ENCODE measurements at places on chromosomes 4 and X.

- DNase-seq, result no peak
Measured at GRCh38 chr4:109614015-109614414, 54.0 kb downstream of the MCUB start.

- no peak for DNase-seq
Measured at GRCh38 chr4:46016306-46016705, 107.5 kb downstream of the GABRG1 start.

DNA sequence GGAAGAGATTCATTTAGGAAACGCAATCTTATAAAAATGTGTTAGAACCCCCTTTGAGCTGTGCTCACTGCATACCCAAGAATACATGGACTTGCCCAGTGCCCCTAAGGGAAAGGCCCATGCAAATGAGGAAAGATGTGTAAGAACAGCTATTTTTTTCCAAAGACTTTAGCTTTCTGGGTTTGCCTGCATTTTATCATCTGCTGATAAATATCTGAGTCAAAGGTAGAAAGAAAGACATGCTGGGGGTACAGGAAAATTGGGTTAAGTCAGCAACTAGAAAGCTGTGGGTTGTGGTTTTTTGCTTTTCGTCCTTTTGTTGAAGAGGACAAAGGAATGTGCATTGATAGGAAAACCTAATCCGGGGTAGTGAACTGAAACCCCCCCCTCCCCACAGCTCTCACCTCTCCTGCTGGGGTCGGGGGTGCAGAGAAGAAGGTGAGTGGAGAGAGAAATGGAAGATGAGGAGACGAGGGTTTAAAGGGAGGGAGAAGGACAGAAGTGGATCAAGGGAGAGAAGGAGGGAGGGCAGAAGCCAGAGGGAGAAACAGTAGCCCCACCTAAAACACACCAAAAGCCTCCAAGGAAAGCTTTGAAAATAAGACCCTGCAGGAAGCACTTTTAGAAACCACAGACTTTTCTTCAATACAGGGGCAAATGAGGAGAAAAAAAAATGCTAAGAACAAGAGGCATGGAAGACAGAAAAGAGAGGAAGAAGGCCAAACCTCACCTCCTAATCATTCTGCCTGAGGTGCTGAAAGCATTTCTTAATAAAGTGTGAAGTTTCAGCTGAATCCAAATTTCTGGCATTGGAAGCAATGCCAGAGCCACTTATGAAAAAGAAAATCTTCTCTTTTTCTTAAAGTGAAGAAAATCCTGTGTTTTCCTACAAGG lies 49.3 kb downstream of the KDR start:
- no peak for DNase-seq

- DNase-seq, result no peak
Measured at GRCh38 chr4:188387179-188387791, 248.0 kb downstream of the TRIML1 start.

GRCh38 chr4:77358315-77358928 lies 201.4 kb downstream of the CCNG2 start:
- no peak for DNase-seq

DNA sequence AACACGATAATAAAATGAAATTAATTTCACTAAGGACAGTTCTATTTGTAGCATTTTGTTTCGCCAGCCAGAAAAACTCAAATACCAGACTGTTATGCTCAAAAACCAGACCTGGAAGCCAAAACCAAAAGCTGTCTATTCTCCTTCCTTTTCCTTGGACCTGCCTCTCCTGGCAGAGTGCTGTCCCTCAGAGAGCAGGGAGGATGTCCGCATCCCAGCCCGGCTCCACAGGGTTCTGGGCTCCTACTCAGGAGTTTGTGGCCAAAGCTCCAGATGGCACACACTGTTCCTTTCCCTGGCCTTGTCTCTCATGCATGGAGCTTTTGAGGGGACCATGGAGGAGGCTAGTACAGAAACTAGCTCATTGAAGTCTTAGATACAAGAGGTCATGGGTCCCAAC lies 41.9 kb upstream of the C1QTNF7 start:
- DNase-seq, result no peak

DNA sequence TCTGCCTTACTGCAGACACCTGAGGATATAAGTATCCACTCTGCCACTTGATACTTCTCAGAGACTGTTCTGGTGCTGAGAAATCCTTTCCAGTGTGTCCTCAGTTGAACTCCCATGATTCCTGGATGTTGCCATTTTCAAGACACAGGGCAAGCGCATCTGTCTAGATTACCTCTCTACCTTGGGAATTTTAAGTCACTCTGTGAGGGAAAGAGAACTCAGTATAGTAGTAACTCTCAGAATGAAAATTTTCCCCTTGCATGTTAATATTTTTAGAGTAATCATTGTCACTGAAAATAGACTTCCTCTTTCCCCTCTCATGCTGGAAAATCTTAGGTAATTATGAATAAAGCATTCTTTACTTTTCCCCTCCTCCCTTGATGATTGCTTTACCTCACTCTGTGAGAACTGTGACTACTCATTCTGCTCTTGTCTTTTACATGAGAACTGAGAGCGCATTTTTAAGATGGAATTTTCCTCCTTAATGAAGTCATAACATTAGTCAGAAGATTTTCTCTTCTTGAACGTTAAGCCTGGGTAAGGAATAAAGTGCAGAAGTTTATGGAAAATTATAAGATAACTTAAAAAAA lies 45.0 kb downstream of the TET2 start:
- no peak for DNase-seq

GRCh38 chr4:55312489-55313101 lies 33.4 kb upstream of the SRD5A3 start:
- DNase-seq, result no peak

- DNase-seq, result no peak
Measured at GRCh38 chr4:55321707-55322264, 24.3 kb upstream of the SRD5A3 start.

DNA sequence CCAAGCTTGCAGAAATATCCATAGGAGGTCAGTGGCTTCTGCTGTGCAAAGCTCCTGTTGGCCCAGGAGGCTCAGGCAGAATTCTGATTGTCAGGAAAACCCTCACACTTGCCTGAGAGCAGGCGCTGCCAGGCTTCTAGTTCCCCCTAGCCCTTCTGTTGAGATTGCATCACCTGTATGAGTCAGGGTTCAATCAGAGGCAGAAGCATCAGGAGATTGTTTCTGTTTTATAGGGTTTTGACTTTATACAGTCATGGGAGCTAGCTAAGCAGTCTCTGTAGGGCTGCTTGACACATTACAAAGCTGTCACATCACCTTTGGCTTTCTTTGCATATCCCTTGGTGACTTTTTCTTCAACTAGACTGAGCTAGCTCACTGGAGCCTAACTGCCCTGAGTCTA lies 27.8 kb downstream of the DIPK2B start:
- DNase-seq, result no peak

DNA sequence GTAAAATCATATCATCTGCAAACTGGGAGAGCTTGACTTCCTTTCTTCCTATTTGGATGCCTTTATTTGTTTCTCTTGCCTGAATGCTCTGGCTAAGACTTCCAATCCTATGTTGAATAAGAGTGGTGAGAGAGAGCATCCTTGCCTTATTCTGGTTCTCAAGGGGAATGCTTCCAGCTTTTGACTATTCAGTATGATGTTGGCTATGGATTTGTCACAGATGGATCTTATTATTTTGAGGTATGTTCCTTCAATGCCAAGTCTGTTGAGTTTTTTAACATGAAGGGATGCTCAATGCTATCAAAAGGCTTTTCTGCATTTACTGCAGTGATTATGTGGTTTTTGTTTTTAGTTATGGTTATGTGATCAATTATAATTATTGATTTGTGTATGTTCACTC lies 2144.6 kb upstream of the TENM3 start:
- DNase-seq, result no peak

DNA sequence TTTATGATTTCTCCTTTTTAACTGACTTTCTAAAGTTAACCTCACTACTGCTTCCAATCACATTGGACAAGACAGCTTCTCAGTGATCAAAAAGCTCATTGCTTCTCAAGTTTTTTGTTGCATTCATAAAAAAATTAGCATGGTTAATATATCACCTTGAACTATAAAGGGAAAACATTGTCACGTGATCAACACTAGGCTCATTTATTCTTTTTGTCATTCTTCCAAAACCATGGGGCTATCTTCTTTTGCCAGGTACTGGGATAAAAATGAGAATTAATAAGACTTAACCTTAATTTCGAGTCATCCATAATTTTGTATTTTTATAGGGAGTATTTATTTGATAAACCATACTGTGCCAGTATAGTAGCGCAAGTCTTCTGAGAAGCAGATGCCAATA lies 1105.9 kb upstream of the TENM3 start:
- no peak for DNase-seq

DNA sequence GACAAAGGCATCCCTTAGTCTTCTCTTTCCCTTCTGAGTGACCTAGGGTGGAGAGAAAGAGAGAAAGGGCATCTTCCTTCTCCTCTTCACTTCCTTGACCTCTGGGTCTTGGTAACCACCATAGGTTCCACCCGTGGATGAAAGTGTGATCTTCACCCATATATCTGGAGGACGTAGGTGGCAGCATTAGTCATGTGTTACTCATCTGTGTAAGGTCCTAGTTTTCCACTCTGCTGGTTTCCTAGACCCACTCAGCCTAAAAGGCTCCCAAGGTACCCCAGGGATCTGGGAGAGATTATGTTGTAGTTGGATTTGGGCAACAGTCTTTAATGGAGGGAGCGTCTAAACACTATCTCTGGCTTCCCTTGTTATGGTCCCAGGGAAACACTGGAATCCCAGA lies 45.5 kb upstream of the RAB9B start:
- DNase-seq, result no peak

DNA sequence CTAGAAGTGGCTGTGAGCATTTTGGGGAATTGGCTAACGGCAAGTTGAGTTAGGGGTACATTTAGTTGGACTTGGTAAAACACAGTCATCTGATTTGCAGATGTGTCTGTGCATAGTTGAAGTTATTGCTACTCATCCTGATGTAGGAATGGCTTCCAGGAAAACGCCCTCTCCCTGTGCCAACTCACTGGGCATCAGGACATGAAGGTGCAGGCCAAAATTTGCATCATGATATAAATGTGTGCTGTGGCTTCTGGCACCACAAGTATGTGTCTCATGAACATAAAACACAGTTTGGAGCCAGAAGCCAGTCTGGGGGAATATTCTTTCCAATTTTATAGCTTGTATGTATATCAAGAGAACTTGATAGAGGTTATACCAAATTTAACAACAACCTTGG lies 54.2 kb upstream of the CBR4 start:
- no peak for DNase-seq

DNA sequence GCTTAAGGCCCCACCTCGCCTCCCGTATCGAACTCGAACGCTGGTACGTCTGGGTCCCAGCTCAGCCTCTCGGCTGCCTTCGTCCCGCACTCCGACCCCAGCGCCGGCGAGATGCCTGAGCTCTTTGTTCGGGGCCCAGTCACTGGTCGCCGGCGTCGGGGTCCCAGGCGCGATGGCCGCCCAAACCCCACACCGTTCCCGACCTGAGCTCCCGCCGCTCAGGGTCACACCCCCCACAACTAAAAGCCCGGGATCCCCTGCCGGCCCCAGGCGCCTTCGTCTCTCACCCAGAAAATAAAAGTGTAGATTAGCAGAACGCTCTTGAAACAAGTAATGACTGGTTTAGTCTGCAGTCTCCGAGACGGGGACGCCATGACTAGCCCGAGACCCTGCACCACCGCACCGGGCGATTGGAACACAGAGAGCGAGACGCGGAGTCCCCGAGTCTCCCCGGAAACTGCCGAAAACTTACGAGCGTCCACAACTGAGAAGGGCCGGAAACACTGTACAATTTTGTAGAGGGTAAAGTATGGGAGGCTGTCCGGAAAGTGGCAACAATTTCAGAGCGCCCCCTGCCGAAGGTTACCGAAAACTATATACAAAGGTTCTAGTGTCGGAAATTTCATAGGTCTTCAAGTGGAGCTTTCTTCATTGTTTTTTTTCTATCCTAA lies at the start of gene TSPAN6:
TSPAN6 (minus strand) TSS at position 486 of the 671 bp plus-strand sequence; CDS start at position 374, 112 bp downstream.
- peak; percentile 19 for DNase-seq

DNA sequence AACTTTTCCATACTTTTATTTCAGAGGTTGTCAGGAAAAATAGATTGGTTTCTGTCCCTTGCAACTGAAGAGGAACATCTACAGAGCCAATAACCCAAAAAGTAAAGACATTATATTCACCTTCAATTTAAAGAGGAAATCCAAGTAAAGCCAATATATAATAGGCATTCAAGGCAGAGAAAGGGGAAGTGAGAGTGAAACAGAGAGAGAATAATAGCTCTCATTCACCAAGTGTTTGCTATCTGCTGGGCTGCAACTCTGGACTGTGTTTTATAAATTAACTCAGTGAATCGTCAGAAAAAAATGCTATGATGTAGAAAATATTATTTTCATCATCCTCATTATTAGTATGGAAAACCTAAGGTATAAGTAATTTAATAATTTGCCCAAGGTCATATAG lies 448.5 kb downstream of the TRAM1L1 start:
- DNase-seq, result no peak

DNA sequence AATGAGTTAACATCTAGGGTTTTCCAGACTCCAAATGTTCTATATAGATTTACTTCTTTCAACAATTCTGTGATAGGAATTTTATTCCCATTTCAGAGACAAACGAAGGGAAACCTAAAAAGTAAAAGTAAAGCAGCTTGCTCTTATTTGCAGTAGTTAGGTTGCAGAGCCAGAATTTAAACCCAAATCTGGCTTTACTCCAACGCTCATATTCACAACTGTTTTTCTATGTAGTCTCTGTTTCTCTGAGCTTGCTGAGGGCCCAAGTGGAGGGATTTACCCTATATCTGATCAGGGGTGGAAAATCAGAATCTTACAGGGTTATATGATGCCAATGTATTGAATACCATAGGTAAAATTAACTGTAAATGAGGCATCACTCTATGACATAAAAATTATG lies 599.1 kb upstream of the GRIA3 start:
- DNase-seq, result no peak

DNA sequence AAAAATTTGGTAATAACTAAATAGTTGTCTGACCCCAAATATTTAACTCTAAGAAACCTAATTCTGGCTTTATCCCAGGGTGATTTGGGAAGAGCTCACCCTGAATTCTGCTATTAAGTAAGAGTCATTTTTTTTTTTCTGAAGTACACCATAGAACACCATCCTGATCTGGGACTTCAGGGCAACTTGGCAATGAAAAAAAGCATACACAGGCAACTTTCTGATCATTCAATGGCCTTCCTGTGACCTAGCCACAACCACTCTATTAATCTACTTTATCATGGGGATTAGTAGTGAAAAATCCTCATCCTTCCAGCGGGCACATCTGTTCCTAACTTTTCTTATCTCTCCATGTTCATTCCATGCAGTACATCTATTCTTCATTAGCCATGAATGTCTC lies 333.2 kb upstream of the MAD2L1 start:
- no peak for DNase-seq

GRCh38 chrX:136627409-136627808 lies 20.5 kb upstream of the CD40LG start:
- no peak for DNase-seq

- DNase-seq, result no peak
Measured at GRCh38 chr4:165626316-165626715, 246.7 kb upstream of the TLL1 start.

- DNase-seq, result no peak
Measured at GRCh38 chrX:20129547-20129946, 12.1 kb downstream of the EIF1AX start.

DNA sequence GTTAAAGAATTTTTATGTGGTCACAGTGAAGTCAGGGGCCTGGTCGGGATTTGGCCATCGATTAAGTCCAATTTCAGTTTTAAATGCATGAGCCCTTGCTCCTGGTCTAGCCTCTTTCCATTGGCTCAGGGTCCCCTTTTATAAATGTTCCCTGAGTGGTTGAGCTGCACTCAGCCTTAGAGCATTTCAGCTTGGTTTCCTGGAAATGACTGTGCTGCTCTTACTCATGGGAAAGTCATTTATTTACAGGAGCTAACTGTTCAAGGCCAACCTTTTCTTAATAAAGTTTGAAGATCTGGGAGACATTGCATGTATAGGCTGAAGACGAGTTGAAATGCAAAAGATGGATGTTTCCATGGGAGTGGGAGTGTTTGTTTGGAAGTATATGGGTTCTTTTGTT lies 98.8 kb upstream of the CLNK start:
- DNase-seq, result no peak

Measured in activated CD4-positive, CD25-positive, alpha-beta regulatory T cell (primary cell).